CD4-positive, alpha-beta T cell (primary cell): ENCODE measurements at places on chromosomes 4 and X. TPM values are rescaled to one million over a fixed set of nuclear protein-coding genes. Genes with fewer than 3 reads are reported as not detected.

DNA sequence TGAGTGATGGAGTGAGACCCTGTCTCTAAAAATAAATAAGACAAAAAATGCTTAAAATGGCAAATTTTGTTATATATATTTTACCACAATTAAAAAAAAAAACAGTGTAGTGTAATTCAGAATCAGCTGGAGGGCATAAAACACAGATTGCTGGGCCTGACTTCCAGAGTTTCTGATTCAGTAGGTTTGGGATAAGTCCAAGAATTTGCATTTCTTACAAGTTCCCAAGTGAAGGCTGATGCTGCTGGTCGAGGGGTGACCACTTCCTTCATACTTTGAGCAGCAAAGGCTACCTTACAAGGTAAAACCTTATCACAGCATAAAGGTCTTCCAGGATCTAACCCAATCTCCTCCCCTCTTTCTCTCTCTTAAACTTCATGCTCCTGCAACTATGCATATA is 40.7 kb downstream of the KLHL8 start:
- no peaks in the 10 kb centered on the region for H3K4me1 ChIP-seq
- no peak overlapping the region for H3K4me3 ChIP-seq
- H3K36me3 ChIP-seq, result no peaks in the 10 kb centered on the region
- DNase-seq, result no peak
- no peaks in the 10 kb centered on the region for H3K27me3 ChIP-seq
- no peak overlapping the region for H3K27ac ChIP-seq

DNA sequence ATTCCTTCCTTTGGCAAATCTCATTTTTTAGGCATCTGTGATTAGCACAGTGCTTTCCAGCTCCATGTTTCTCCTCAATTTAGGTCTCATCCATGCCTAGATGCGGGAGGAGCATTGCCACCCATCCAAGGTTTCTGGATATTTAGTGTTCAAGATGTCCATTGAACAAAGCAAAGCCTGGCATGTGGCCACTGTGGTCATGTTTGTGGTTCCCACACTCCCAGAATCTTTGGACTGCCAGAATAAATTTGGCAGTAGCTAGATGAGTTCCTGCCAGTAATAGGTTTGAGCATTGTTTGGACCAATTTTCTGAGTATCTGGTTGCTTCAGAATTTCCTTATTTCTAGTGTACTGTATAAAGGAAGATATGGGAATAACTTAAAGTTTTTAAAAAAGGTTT is 1124.1 kb downstream of the ADGRL3 start:
- no peaks in the 10 kb centered on the region for H3K4me1 ChIP-seq
- H3K36me3 ChIP-seq, result no peaks in the 10 kb centered on the region
- H3K27me3 ChIP-seq, result no peaks in the 10 kb centered on the region
- DNase-seq, result no peak
- H3K27ac ChIP-seq, result no peak overlapping the region

DNA sequence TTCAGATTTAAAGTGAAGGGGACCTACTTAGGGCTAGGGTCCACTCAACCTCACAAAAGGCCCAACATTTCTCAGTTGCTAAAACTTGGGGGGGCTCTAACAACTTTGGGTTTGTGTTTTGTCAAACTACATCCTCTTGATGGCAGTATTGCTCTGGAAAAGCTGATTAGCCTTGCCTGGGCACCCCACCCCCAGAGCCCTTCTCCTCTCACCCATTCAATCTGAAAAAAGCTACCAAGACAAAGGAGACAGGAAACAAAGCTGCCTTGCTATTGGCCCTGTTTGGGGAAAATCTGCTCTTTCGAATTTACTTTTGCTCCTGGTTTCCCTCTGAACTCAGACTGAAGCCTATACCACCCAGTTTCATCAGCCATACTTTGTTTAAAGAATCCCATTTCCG is 195.2 kb upstream of the STK26 start:
- H3K36me3 ChIP-seq, result no peaks in the 10 kb centered on the region
- H3K4me3 ChIP-seq, result peak overlapping the region; percentile 10
- DNase-seq, result peak; percentile 16
- H3K27ac ChIP-seq, result no peak overlapping the region

DNA sequence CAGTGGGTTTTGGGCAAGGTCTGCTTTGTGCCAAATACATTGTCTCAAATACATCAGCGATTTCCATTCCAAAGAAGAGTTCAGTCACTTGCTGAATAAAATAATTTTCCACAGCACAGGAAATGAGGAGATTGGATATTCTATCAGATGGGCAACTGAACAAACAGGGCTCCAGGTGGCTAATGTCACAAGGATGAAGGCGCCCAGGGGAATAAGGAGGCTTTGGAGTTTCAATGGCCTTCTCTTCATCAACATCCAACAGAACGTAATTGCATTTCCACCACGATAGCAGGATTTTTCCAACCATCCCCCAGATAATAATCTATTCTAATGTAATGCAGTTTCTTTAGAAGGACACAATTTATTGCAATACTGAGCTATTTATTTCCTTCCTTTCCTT is 104.7 kb upstream of the KLHL13 start:
- H3K27me3 ChIP-seq, result no peaks in the 10 kb centered on the region
- H3K36me3 ChIP-seq, result no peaks in the 10 kb centered on the region
- no peak for DNase-seq
- H3K27ac ChIP-seq, result no peak overlapping the region
- H3K4me3 ChIP-seq, result no peak overlapping the region
- H3K4me1 ChIP-seq, result no peaks in the 10 kb centered on the region

DNA sequence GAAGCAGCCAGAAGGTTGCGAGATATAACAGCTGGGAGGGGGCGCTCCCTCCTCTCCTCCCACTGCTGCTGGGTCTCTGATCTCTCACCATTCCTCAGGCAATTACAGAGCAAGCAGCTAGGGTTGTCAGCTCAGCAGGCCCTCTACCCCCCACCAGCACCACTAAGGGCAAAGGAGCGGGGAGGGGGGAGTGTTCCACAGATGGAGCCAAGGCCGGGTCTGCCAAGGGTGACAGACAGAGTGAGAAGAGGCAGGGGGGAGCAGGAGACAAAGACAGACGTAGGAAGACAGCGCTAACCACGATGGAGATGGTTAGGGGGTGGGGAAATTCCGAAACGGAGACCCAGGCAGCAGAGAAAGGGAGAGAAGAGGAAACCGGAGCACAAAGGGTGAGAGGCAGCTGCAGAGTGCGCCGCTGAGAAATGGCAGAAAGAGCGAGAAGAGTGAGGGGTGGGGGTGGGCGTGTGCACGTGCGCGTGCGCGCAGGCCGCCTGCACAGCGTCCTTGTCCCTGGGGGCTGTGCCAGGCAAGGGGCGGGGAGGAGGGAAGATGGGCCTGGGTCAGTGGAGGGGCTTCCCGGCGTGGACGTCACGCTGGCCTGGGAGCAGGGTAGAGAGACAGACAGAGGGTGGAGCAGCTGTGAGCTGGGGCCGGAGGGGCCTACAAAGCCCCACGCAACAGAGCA is 6.9 kb downstream of the L1CAM start:
- peaks cover 11% of the 10 kb centered on the region for H3K27me3 ChIP-seq
- H3K4me1 ChIP-seq, result peaks cover 15% of the 10 kb centered on the region
- H3K27ac ChIP-seq, result no peak overlapping the region
- no peak overlapping the region for H3K4me3 ChIP-seq

DNA sequence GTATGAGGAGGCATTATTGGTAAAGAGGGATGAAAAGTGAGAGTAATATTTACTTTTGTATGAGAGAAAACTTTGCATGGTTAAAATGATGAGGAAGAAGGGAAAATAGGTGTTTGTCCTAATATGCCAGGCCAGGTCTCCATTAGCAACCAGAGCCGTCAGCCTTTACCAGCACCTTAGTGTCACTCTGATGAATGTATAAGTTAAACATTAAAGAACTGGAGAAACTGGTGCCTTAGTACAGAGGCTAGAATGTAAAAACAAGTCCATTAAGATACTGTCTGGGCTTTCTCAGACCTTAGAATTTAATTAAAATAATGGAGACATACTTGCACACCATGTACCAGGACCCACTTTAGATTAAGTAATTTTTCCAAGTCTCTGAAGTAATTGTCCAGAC is 222.3 kb downstream of the FAM47A start:
- no peak overlapping the region for H3K27ac ChIP-seq
- no peaks in the 10 kb centered on the region for H3K27me3 ChIP-seq

GRCh38 chr4:158176776-158177175 is 4.0 kb upstream of the GASK1B start:
- H3K4me3 ChIP-seq, result no peak overlapping the region
- DNase-seq, result no peak
- no peaks in the 10 kb centered on the region for H3K36me3 ChIP-seq
- peaks cover 10% of the 10 kb centered on the region for H3K27me3 ChIP-seq

- no peak for DNase-seq
- H3K27me3 ChIP-seq, result no peaks in the 10 kb centered on the region
- no peaks in the 10 kb centered on the region for H3K36me3 ChIP-seq
- H3K4me3 ChIP-seq, result no peak overlapping the region
- H3K4me1 ChIP-seq, result no peaks in the 10 kb centered on the region
Measured at GRCh38 chr4:171650543-171650942, 162.7 kb upstream of the GALNTL6 start.

- DNase-seq, result no peak
- no peaks in the 10 kb centered on the region for H3K4me1 ChIP-seq
- H3K4me3 ChIP-seq, result no peak overlapping the region
- no peak overlapping the region for H3K27ac ChIP-seq
Measured at GRCh38 chr4:148203056-148203898, 238.9 kb downstream of the NR3C2 start.

GRCh38 chr4:153780876-153781275 is 8.0 kb downstream of the SFRP2 start:
- no peak overlapping the region for H3K4me3 ChIP-seq
- no peak overlapping the region for H3K27ac ChIP-seq
- no peaks in the 10 kb centered on the region for H3K36me3 ChIP-seq

DNA sequence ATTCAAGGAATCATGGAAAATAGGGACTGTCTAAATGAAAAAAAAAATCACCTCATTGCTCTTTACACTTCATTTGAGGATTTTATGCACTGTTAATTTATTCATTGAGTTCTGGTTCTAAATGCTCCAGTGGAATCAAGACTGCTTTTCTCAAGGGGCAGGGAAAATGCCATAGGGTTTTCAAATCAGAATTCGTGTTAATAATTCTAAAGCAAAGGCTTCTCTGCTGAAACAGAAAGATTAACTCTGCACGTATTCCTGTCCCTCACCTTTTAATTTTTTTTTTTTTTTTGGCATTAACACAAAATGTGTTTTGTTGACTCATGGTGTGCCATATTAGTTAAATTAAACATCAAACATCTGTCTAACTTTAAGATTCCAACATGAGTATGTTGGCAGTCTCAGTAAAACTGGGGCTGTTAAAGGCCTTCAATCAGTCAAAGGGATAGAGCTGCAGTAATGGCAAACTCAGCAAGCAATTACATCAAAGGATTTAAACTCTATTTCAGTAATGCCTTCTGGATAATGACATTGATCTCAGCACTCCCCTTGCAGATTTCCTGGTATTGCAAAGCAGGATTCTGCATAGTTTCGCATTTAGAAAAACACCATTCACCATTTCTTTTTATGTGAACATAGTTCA is 878.1 kb downstream of the RAPGEF2 start:
- H3K27me3 ChIP-seq, result no peaks in the 10 kb centered on the region
- no peak overlapping the region for H3K27ac ChIP-seq
- H3K4me1 ChIP-seq, result no peaks in the 10 kb centered on the region
- no peak for DNase-seq

DNA sequence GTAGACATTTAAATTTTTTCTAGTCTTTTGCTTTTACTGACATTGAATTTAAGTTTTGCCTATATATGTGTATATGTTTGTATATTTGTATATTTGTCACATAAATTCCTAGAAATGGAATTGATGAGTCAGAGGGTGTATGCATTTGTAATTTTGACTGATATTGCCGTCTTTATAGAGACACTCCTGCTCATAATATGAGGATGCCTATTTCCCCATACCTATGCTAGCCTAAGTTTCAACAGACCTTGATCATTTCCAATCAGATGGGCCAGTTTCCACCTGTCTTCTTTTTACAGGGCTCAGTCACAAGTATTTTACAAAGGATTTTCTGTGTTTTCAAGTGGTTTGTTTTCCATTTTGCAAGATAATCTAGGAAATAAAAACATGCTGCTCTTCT is 10.8 kb downstream of the PDLIM5 start:
- no peak overlapping the region for H3K4me3 ChIP-seq
- H3K27me3 ChIP-seq, result no peaks in the 10 kb centered on the region
- H3K27ac ChIP-seq, result no peak overlapping the region
- no peaks in the 10 kb centered on the region for H3K4me1 ChIP-seq
- no peaks in the 10 kb centered on the region for H3K36me3 ChIP-seq

DNA sequence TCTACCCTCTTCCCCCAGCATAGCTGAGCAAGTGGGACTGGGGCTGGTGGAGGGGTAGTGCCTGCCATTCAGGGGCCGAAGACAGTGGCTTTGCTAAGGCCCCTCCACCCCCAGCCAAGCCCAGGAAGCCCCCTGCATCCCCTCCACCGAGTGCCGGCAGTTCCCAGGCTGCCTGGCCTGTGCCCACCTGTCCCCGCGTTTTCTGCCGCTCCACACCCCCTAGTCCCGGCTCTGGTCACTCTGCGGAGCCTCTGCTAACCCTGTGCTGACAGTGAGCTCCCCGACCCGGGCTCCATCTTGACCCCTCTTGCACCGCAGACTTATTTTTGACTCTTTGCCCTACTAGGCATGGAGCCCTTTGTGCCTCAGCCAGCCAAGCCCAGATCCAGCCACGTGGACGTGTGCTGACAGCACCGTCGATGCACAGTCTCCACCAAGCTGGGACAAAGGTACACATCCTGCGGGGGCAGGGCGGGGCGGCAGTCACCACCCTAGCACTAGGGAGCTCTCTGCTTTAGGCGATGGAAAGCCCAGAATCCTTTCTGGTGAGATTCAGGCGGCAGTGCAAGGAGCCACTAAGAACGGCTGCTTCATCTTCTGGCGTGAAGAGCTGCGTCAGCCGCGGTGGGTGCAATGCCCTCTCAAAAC is 96.6 kb downstream of the PHKA2 start:
- peak; percentile 14 for DNase-seq
- no peaks in the 10 kb centered on the region for H3K36me3 ChIP-seq
- H3K27ac ChIP-seq, result peak overlapping the region; percentile 63

GRCh38 chr4:108624263-108625056 is 4.1 kb downstream of the RPL34 start:
- peaks cover 25% of the 10 kb centered on the region for H3K4me1 ChIP-seq
- no peak overlapping the region for H3K27ac ChIP-seq
- H3K27me3 ChIP-seq, result no peaks in the 10 kb centered on the region
- no peak overlapping the region for H3K4me3 ChIP-seq

DNA sequence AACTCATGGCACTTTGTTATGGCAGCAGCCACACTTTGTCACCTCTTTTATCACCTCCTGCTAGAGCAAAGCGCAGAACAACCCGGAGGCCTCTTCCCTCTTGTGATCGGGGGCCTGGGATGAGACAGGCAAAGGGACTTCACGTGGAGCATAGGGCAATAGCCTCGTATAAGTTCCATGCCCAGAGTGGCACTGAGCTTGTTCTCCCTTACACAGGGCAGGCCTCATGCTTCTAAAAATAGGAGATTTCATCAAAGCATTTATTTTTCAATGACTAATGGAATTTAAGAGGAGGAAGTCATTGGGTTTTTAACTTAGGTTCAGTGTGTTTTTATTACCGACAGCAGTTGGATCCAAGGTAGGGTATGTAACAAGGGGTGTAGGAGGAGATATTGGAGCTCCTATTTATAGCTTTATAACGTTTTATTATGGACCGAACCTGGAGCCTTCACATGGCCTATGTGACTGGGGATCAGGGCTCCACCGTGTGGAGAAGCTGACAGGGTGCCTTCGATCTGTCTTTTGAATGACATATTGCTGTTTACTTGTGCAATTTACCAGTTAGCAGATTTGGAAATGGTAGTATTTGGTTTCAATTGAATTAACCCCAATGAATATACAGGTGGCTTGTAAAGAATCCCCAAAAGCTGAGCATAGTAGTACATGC is 93.8 kb downstream of the SLC2A9 start:
- H3K36me3 ChIP-seq, result no peaks in the 10 kb centered on the region
- no peaks in the 10 kb centered on the region for H3K4me1 ChIP-seq
- H3K27me3 ChIP-seq, result no peaks in the 10 kb centered on the region
- no peak overlapping the region for H3K4me3 ChIP-seq

SLC4A4 gene
- total RNA-seq, result 0.14 TPM
